Uterus (tissue), 4 donors: ENCODE measurements at places on chromosomes 4 and X. TPM values are rescaled to one million over a fixed set of nuclear protein-coding genes. Genes with fewer than 3 reads are reported as not detected.

GRCh38 chr4:80336582-80336981 is 1.1 kb downstream of the CFAP299 start:
- H3K4me3 ChIP-seq, result peak overlapping the region; percentile 37
- no peaks in the 10 kb centered on the region for H3K4me1 ChIP-seq
- H3K36me3 ChIP-seq, result no peaks in the 10 kb centered on the region
- DNase-seq, result no peak
- no peak overlapping the region for H3K27ac ChIP-seq

GRCh38 chrX:7147413-7147977 is at the start of gene STS:
Gene STS, plus strand, starts transcription at chrX:7147712. Its CDS starts 105,488 bp downstream, at chrX:7253200.
- H3K4me1 ChIP-seq, result no peaks in the 10 kb centered on the region
- H3K4me3 ChIP-seq, result peak within 1 kb of the TSS; percentile 94
- H3K27ac ChIP-seq, result peak within 1 kb of the TSS; percentile 88
- H3K36me3 ChIP-seq, result no peaks in the 10 kb centered on the region
- DNase-seq, result peak; percentile 48

The RAB9B gene
- 14.1 TPM for total RNA-seq

The HSPA4L gene
- total RNA-seq, result 0.26 TPM

DNA sequence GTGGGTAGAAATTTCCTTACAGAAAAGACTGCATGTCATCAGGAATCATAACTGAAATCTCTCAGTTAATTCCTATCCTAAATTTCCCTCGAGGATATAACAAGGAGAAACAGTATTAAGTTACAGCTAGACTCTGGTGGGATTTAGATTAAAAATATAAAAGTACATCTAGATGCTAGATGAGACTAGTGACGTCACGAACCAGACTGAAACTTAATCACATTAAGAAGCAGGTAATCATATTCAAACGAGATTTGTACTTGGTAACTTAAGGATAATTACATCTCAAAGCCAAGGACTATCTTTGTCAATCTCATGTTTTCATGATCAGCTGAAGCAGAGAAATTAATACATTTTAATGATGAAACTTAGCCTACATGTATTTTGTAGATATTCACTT is 130.6 kb downstream of the MTNR1A start:
- DNase-seq, result no peak
- H3K27me3 ChIP-seq, result no peaks in the 10 kb centered on the region
- H3K4me3 ChIP-seq, result no peak overlapping the region

The LUZP4 gene
- total RNA-seq, result not detected

- H3K36me3 ChIP-seq, result no peaks in the 10 kb centered on the region
- H3K27me3 ChIP-seq, result no peaks in the 10 kb centered on the region
- no peak for DNase-seq
- no peaks in the 10 kb centered on the region for H3K4me1 ChIP-seq
- no peak overlapping the region for H3K4me3 ChIP-seq
- H3K27ac ChIP-seq, result no peak overlapping the region
These were observed 17.1 kb upstream of the PAGE2B start for GRCh38 chrX:55057675-55058249.
